ENCODE measurements at places on chromosomes 3 and 15.

GRCh38 chr3:146680617-146681016, 75.5 kb upstream of the PLSCR5 start:
- DNase-seq: no peak

- no peak for DNase-seq
Measured at GRCh38 chr3:115855911-115856310, 232.6 kb downstream of the GAP43 start.

DNA sequence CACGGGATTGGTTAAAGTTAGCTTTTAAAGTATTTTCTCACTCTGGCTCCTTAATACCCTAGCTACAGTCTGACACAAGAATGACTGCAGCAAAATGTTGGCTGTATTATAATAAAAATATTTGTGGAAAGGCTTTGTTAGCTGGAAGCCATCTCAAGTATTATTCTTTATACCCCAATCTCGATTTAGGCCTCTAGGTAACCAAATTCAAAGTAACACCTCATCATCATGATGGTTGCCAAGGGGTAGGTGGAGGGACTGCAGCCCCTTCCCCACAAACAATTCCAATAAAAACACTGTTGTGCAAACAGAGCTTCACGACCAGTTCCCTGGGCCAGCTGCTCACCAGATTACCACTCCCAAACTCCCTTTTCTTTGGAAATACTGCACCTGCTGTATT, 759 bp upstream of the GMPS start:
- no peak for DNase-seq

DNA sequence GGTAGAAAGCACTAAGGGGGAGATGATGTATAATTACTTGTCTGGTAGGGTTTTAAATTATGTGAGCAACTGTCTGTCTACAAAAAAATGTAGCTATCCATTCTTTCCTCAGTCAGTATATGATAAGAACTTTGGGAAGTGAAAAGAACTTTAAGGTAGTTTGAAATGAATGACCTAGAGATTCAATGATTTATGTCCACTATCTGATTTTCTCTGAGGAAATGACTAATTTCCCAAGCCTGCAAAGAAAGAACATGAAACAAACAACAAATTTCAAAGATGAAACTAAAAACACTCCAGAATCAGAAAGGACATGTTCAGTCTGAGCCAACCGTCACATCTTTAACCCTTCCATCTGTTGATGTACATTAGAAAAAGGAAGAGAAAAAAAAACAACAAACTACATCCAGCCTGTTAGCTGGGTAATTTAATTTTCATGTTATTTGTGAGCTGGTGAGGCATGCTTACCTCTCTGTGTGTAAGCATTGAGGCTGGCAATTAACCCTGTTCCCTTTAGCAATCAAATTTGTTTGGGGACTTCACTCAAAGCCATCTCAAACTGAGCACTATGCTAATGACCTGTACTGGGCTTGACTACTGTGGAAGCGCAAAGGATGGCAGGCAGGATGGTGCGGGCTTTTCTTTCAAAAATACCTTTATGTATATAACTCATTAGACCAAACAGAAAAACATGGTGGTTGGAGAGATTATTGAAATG, 220.1 kb downstream of the TUSC7 start:
- no peak for DNase-seq

DNA sequence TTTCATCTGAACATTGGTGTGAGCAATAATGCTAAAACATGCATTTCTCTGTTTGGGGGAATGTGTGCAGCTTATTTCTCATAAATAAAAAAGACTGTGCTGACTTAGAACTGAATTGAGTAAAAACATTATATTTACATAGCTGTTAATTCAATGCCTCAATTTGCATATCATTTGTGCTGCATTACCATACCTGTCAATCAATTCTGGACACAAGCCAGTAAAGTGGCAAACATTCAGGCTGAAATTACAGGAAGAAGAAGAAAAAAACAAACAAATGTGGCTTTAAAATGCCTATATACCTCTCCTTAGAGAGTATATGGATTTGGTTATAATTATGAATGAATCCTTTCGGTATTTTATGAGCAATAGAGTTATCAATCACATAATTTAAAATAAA, 380.1 kb upstream of the GBE1 start:
- DNase-seq: no peak

DNA sequence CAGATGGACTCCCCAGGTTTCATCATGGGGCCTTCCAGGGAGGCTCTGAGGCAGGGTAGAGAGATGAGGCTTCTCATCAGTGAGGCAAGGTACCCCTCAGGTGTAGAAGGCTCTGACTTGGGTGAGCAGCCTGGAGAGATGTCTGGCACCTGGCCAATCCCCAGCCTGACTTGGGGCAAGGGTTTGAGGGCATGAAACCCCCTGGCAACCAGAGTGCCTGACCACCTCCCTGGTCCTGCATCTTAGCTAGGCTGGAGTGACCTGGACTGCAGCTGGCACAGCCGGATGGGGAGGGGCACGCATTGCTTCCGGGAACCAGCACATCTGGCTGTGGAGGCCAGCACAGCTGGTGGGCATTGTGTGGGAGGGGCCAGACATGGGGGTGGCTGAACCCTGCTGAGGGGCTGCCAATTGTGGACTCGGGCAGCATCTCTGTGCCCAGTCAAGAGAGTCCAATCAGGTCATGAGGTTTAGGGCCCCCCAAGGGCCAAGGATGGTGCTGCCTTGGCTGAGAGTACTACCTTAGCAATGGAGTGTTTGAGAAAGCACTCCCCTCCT, 1.9 kb downstream of the ZBTB47 start:
- no peak for DNase-seq

DNA sequence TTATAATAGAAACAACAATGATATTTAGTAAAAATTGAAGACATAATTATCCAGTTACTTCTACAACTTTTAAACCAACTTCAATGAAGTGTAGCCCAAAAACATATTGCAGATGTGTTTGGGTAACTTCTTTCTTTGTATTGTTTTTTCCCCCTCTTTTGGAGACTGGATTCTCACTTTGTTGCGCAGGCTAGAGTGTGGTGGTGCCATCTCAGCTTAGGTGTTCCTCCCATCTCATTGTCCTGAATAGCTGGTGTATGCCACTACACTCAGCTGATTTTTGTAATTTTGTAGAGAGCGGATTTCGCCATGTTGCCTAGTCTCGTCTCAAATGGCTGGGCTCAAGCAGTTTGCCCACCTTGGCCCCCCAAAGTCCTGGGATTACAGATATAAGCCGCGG, 148.1 kb downstream of the FNDC3B start:
- no peak for DNase-seq

DNA sequence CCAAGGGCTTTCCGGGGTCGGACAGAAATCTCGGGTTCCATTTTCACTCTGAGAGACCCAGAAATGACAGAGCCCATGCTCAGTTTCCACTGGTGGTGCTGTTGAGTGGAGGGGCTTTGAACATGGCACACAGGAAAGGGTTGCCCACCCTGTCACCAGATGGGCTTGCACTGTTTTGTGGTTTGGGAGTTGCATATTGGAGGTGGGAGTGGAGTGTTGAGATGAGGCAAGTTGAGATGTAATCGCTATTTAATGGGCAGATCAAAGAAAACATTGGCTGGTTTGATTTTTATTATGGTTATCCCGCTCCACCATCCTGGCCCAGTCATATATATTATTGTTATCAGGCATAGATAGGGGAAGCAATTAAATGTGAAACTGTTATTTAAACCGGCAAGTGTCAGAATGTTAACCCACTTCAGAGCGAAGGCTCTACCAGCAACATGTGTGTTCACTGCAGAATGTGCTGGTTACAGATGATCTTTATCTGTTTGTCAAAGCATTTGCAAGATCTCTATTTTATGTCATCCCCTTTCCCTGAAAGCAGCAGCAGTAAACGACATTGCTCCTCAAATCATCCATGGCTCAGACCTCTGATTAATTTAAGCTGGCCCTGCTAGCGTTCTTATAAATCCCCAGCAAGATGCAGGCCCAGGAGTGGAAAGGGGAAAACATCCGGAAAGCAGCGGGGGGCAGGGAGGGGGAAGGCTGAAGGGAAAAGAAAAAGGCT, 58.3 kb upstream of the TSEN2 start:
- no peak for DNase-seq

- no peak for DNase-seq
Measured at GRCh38 chr3:17055374-17056276, 170.9 kb downstream of the PLCL2 start.
